ENCODE measurements at places on chromosomes 7 and 10. TPM values are rescaled to one million over a fixed set of nuclear protein-coding genes. Genes with fewer than 3 reads are reported as not detected.

DNA sequence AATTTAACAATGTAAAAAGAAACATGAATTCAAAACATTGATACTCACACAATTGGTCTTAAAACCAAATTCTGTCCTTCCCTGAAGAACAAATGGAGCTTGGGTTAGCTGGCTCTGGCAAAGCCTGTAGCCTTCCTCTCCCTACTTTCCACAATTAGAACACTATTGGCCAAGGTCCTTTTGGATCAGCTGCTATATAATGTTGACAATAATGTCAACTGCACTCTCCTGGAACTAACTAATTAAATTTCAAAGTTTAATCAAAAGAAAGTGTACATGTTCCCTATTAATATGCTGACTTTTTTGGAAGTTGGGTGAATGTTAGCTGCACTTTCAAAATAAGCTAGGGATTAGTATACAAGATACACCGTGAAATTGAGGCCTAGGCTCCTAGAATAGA is 440.1 kb upstream of the NFE2L3 start:
- H3K27ac ChIP-seq: no peak overlapping the region
- no peak overlapping the region for H3K4me3 ChIP-seq
- no peaks in the 10 kb centered on the region for H3K36me3 ChIP-seq

The SNX10 gene
- total RNA-seq: 43.1 TPM

The CFAP70 gene
- total RNA-seq: 0.33 TPM

The ZNF467 gene
- total RNA-seq: 0.41 TPM
